ENCODE measurements at places on chromosomes 12 and 14.

DNA sequence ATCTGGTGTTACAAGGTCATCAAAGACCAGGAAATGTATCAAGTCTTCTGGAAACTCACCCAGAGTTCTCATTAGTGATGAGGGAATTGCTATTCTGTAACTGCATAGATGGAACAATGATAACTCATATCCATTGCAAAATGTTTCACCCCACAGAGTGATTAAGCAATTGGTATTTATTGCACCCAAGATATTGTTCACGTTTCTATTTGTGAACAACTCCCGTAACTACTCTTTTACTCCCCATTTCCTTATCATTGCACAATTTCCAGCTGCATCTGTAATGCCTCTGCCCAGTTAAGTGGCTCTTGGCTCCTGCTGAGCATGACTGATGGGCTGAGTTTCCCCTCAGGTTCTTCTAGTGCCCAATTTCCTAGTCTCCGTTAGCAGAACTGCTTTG, 108.7 kb upstream of the PRICKLE1 start:
- DNase-seq = peak; percentile 95

DNA sequence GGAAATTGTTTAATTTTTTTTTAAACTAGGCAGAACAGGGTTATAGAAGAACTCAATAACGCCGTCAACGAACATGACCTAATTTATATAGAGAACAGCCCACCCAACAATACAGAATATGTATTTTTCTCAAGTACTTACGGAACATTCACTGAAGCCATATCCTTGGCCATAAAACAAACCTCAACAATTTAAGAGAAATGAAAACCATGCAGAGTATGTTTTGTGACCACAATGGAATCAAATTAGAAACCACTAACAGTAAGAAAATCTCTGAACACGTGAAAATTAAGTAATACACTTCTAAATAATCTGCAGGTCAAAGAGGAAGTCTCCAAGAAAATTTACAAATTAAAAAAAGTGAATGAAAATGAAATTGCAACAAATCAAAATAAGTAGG, 9.4 kb downstream of the SART3 start:
- DNase-seq = peak; percentile 74

DNA sequence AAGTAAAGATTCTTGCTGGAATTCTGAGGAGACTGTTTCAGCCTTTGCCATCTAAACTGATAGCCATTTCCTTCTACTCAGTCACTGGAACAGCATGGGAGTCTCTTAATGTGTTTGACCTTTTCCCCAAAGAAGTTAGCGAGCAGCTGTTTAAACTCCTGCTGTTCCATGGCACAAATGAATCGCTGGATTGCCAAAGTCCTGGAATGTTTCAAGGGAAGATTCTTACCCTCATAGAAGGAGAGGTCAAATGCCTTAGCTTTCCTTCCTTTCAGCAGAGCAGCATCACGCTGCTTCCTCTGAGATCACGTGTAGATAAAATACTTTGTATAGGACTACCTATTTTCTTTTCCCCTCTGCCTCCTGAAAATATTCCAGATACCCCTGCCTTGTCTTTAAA, 10.5 kb upstream of the NR2C1 start:
- DNase-seq = peak; percentile 69

DNA sequence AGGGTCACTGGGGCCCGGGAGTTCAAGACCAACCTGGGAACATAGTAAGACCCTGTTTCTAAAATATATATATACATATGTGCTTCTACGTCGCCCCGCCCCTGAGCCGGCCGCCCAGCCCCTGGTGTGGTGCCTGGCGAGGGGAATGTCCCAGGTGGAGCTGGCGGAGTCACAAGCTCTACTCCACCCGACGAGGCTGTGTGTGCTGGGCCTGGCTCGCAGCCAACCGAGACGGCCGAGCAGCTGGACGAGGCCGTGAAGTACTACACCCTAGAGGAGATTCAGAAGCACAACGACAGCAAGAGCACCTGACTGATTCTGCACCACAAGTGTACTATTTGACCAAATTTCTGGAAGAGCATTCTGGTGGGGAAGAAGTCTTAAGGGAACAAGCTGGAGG, 22.1 kb upstream of the ITPK1 start:
- no peak for DNase-seq

- peak; percentile 74 for DNase-seq
Measured at GRCh38 chr14:76953311-76953945, 75.1 kb downstream of the IRF2BPL start.

GRCh38 chr12:97474161-97474560, 11.6 kb downstream of the RMST start:
- DNase-seq = no peak

DNA sequence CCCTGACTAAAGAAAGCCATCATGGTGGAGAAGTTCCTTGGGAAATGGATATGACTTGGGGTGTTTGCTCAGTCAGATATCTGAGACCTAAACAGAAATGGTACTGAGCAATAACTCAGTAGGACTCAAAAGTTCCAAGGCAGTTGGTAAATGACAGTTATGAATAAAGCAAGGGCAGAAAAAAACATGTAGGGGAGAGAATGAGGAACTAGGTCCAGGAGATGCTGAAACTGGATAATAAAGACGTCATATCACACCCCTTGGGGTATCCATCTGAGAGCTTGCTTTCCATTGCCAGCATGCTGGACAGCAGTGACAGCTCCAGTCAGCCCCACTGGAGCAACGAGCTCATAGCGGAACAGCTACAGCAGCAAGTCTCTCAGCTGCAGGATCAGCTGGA, 37.5 kb downstream of the RPGRIP1 start:
- DNase-seq = no peak

DNA sequence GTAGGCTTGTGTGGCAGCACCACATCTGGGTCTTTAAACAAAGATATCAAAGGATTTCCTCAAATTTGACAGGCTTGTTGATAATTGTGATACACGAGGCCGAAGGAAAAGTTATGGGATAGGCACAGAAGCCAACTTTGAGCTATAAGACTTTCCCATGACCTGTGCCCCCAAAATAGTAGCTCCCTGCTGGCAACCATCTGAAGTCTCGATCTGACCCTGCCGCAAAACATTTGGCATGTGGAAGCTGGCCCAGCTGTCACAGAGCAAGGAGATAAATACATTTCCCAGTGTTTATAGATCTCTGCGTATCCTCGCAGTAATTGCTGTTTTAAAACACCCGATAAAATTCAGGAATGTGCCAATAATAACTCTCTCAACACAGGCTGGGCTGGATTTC, 26.4 kb upstream of the RGS6 start:
- DNase-seq = no peak

DNA sequence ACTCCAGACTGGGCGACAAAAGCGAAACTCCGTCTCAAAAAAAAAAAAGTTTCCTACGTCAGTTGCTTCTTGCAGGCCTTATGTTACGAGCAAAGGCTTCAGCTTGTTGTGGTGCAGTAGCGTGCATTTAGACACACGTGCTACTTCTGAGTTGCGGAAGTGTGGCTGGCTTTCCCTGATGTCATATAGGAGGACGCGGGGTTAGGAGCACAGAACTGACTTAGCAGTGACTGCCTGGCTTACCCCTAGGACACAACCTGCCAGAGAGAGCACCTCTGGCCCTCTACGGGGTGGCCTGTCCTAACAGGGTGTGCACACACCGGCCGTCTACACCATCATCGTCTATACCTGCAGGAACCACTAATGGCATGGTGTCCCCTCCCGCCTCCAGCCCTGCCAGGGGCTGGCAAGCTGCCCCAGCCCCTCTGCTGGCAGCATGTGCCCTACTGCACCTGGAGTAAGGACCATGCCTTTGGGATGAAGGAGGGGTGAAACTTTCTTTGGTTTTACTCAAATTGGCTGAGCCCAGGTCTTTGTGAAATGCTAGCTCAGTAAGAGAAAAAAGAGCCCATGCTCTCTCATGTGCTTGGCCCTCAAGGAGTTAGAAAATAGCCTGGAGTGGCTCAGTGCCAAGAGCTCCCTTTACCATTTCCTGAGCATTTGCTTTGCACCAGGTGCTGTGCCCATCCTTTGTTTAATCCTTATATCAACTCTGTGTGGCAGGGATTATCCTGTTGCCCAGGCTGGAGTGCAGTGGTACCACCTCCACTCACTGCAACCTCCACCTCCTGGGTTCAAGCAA, 1.7 kb upstream of the GPR68 start:
- no peak for DNase-seq

DNA sequence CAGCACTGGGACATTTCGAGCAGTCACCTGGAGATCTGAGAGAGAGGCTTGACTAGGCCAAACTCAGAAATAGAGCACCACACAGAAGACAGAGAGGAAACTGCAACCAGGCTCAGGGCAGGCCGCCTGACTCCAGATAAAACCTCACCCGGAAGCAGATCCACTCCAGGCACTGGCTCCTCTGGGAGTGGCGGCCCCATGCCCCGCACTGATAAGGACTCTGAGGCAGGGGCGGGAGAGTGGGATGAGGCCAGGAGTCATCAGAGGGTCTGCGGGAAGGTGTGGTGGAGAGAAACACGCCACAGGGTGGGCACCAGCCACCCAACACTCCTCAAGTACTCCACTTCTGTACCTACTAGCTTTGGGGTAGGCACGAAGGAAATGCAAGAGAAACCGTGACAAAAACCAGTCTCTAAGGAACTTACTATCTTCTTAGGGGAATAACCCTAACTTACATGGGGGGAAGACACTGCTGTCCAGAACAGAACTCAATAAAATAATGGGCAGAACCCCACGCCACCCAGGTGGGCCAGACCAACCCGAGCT, 71.3 kb downstream of the CHGA start:
- DNase-seq = no peak

DNA sequence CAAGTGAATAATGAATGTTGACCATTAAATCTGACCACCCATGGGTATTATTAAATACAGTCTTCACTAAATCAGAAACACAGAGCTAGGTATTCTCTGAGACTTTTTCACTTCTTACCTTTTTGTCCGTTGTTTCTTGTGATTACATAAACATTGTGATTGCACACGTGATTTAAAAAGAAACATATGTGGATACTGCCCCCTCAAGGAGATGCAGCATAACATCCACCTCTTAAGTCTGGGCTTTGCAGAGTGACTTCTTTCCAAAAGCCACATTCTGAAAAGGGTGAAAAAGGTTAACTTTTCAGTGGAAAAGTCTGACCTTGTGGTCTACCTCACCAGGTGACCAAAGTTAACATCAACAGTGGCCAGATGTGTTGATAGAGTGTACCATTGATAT, 185.5 kb upstream of the FAR2 start:
- peak; percentile 46 for DNase-seq

- no peak for DNase-seq
Measured at GRCh38 chr12:104482748-104483147, 26.0 kb downstream of the CHST11 start.

GRCh38 chr14:64213853-64214570, 80.2 kb downstream of the ESR2 start:
- no peak for DNase-seq

DNA sequence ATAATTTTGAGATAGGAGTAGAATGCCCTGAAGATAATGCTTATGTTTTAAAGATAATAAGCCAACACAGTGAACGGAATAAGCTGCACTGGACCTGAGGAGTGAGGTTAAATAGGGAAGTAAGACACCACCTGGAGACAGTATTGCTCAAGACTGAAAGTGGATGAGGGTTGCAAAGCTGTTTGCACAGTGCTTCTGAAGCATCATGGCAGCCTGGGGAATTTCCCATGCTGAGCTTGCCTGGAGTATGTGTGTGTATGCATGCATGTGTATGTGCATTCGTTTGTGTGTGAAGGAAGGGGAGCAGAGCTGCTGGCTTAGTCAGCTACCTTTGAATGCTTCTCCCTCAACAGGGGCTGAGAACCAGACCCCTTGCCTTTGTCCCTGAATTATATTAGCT, 35.8 kb downstream of the BHLHE41 start:
- DNase-seq = no peak

DNA sequence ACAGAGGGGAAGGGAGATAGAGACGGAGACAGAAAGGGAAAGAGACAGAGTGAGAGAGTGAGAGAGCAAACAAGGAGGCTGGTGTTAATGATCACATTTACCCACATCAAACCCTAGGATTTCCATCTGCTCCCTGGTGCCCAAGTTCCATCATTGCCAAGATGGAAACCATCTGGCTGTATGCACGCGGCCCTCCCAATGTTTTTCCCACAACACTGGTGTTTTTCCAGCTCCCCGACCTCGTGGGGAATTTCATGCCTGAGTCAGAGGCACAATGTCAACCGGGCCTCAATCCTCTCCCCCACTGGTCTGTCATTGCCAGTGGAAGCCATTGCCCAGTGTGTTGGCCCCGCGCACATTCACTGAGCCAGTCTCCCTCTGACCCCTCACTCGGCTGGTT, 19.9 kb upstream of the BDKRB2 start:
- peak; percentile 53 for DNase-seq

DNA sequence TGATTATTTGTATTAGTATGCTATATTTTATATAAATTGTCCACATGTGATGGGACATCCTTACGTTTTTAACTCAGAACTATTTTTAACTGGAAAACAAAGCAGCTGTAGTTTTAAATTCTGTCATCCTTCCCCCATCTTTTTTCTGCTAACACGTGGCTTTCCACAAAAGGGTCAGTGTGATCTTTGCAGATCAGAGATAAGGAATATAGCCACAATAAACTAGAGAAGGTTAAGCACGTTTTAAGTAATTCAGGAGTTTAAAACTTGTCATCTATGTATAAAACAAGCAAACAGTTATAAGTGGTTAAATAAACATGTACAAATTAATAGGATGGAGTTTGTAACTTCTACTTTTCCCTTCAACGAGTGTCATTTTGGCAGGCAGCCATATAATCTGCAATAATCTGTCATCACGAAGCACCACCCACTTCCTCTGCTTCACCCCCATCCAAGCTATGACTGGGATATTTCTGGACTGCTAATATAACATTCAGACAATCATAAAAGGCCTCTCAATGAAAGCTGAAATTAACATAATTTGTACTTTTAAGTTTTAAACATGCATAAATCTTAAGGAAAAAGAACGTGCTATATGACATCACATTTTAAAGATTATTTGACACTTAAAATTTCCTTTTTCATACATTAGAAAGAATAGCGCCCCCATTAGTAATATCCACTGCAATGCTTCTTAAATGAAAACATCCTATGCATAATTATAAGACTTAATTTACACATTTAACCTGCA, 15.3 kb downstream of the TAOK3 start:
- peak; percentile 54 for DNase-seq

DNA sequence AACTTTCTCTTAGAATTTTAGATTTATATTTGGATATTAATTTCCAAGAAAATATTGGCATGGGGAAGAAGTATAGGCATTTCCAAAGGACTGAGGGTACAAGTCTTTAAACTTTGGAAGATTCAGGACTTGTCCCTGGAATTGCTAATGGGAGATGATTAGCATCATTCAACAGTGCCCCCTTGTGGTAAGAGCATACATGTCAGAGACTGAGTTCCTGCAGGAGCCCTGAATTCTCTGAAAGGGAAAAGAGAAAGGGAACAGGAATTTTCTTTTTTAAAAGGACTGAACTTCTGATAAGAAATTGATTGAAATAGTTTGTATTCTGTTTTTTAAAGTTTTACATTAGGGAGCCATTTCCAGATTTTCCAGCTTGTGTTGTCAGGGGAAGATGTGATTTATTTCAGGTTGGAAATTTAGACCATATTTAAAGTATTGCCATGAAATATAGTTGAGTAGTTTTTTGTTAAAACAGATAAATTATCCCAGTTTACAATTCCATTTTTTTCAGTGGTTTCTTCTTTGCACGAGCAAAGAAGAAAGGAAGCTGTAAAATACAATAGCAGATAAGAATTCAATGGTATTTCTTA, 44.0 kb upstream of the REP15 start:
- peak; percentile 68 for DNase-seq
